ENCODE measurements at places on chromosomes 3 and 15. TPM values are rescaled to one million over a fixed set of nuclear protein-coding genes. Genes with fewer than 3 reads are reported as not detected.

The MESP2 gene
- not detected for total RNA-seq

The RPL14 gene
- 334 TPM for total RNA-seq

The TAGLN3 gene
- not detected for total RNA-seq

The RASGRF1 gene
- total RNA-seq, result 0.15 TPM

The DNAH12 gene
- total RNA-seq, result not detected

The IL20RB gene
- 61.5 TPM for total RNA-seq

The RMDN3 gene
- total RNA-seq, result 10.4 TPM

The SUSD5 gene
- not detected for total RNA-seq

The CTXN2 gene
- total RNA-seq, result not detected

The NANOGP8 gene
- total RNA-seq, result not detected

The PLS1 gene
- 9.5 TPM for total RNA-seq

The GRIP2 gene
- not detected for total RNA-seq

The TMEM207 gene
- total RNA-seq, result not detected

The ANKRD34C gene
- total RNA-seq, result not detected

The CATSPER2 gene
- total RNA-seq, result not detected

The ALG1L2 gene
- total RNA-seq, result not detected

The ZBTB47 gene
- 3.8 TPM for total RNA-seq

The C2CD4B gene
- total RNA-seq, result not detected

The KNG1 gene
- not detected for total RNA-seq
